Stomach (tissue), 19 donors: ENCODE measurements at places on chromosomes 7 and 10. TPM values are rescaled to one million over a fixed set of nuclear protein-coding genes. Genes with fewer than 3 reads are reported as not detected.

DNA sequence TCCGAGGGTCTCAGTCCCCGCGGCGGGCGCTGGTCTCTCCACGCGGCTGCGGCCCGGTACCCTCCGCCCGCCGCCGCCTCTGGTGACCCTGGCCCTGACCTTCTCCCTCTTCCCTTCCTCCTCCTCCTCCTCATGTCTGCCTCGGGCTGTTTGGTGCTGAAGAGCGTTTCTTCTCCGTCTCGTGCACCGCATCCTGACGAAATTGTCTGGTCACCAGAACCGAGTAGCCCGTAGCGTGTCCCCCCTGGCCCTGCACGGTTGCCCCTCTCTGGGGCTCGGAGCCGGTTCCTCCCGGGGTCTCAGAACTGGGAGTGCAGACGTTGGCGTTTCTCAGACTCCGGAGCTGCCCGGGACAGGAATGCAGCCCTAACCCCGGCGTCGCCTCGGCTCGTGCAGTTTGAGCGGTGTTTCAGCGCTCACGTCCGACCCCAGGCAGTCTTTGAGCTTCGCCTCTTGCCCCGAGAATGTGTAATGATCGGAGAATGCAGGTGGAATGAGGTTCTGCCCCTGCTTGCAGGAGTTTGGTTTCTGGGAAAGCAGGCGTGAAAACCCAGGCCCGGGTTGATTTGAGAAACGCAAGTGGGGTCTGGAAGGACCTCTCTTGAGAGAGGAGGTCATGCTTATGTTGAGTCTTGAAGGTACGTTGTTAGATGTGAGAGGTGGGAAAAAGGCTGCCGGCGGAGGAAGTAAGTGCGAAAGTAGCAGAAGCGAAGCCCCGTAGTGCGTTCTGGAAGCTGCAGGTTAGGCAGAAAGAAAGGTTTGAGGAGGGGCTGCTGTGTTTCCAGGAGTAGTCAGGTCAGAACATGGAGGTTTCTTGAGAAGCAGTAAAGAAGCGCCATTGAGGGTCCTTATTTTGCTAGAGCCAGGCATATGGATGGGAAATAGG lies 743 bp downstream of the RBM17 start:
- DNase-seq, result no peak

ITGB8 gene
- total RNA-seq, result 31.9 TPM

SH2D4B gene
- not detected for total RNA-seq

- peak; percentile 72 for DNase-seq
These were observed 57.5 kb downstream of the COL17A1 start for GRCh38 chr10:104028146-104028545.

DNA sequence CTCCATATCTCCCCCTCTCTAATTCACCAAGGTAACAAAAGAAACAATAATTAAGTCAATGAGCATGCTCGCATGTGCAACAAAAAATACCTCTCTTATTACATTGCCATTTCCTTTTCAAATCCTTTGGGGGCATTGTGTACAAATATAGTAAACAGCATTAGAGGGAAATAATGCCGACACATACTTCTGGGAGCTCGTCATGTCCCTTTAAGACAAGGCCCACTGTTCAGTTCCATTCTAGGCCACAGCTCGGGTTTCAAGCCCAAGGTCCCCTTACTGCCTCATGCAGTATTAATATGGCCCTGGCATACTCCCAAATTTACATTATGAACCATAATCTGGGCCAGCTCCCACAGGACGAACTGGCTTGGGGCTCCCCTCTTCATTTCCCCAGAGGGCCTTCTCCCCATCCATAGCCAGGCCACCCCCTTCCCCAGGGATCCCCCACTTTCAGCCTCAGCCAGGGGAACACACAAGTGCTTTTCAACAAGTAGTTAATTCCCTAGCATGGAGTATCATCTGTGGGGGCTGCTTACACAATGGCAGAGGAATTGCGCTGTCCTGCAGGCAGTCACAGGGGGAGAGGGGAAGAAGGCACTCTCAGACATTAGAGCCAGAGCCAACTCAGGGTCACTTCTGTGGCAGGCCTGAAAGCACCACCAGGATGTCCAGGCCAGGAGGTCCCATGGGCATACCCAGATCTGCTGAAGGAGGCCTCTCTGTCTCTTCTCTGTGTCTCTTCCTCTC lies 110.6 kb downstream of the KCNMA1 start:
- DNase-seq, result no peak

RNF148 gene
- not detected for total RNA-seq

NKX1-2 gene
- total RNA-seq, result not detected

DNA sequence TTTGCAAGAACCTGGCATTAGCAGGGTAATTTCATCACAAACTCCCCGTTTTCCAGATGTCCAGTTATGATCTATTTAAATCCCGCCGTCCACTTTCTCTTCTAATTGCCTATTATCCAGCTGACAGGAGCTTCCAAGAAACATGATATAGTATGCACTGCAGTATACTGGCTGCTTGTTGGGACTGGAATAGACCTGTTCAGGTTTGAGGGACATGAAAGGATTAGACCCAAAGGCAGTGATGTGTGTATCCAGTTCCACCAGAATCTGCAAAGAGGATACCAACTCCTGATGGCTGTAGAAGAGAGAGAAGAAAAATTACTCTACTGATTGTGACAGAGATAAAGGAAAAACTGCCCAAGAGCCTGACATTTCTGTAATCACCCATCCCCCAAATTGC lies 8.9 kb downstream of the MSS51 start:
- no peak for DNase-seq

AIFM2 gene
- total RNA-seq, result 5.9 TPM
